ENCODE measurements at places on chromosomes 11 and 22.

- DNase-seq, result no peak
These were observed 38.3 kb upstream of the CCDC34 start for GRCh38 chr11:27401280-27401832.

DNA sequence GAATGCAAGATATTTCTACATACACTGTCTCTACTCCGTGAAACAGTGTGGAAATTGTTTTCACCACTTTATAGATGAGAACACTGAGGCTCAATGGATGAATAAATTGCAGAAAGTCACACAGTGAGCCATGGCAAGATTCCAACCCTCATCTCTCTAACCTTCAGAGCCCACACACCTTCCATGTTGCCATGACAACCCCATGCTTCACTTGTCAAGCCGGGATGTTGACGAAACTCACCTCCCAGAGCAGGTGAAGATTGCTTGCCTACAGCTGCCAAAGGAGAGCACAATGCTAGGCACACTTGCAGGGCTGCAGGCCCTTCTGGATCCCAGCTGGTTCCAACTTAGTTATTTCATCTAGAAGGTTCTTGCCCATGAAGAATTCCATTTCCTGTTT, 71.4 kb upstream of the SEZ6L start:
- DNase-seq, result no peak

GRCh38 chr11:27429761-27430393, 42.7 kb downstream of the LGR4 start:
- DNase-seq, result no peak

GRCh38 chr11:115548878-115549528, 44.8 kb upstream of the CADM1 start:
- DNase-seq, result no peak

DNA sequence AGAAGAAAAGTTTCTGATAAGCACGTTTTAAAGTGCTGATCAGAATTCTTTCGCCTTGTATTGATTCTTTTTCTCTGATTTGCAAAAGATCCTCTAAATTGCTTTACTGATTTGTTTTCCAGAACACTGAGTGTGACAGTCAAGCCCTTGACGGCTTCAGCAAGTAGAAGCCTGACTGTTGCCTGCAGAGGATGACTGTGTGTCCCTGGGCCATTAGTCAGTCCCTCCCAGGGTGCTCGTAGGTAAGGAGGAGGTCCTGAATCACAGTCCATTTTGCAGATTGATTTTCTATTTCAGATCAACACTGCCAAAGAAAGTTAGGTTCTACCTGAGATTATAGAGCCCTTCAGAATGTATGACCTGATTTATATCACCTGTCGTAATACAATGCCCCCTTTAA, 38.6 kb upstream of the POGLUT3 start:
- no peak for DNase-seq

DNA sequence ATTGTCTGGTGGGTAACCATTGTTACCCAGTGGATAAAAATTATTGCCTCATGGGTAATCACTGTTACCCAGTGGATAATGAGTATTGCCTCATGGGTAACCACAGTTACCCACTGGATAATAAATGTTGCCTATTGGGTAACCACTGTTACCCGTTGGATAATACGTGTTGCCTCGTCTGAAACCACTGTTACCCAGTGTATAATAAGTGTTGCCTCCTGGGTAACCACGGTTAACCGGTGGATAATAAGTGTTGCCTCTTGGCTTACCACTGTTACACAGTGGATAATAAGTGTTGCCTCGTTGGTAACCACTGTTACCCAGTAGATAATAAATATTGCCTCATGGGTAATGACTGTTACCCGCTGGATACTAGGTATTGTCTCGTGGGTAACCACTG, 20.9 kb upstream of the NXPE4 start:
- no peak for DNase-seq

- no peak for DNase-seq
These were observed 51.3 kb upstream of the SESN3 start for GRCh38 chr11:95282291-95282751.

GRCh38 chr11:134282121-134283045, 6.2 kb downstream of the GLB1L3 start:
- DNase-seq, result no peak

Data from stimulated activated CD8-positive, alpha-beta memory T cell treated with anti-CD3 and anti-CD28 coated beads, Interleukin-7, amount 100 ng/mL, for 1 hour (primary cell).